ENCODE measurements at places on chromosomes 3 and 15.

GRCh38 chr3:23659274-23659673 is 146.5 kb upstream of the UBE2E1 start:
- DNase-seq: no peak

GRCh38 chr15:70955151-70955550 is 62.5 kb downstream of the LRRC49 start:
- no peak for DNase-seq

- no peak for DNase-seq
Observed at GRCh38 chr15:56906766-56907165, 11.7 kb upstream of the TCF12 start.

- DNase-seq: no peak
Observed at GRCh38 chr15:100779331-100780207, 100.1 kb upstream of the ALDH1A3 start.
